Non-pigmented ciliary epithelial cell (primary cell): ENCODE measurements at places on chromosomes 11 and 22.
A peak's percentile ranks its signal among the peaks of the same experiment; 100 is the strongest.

DNA sequence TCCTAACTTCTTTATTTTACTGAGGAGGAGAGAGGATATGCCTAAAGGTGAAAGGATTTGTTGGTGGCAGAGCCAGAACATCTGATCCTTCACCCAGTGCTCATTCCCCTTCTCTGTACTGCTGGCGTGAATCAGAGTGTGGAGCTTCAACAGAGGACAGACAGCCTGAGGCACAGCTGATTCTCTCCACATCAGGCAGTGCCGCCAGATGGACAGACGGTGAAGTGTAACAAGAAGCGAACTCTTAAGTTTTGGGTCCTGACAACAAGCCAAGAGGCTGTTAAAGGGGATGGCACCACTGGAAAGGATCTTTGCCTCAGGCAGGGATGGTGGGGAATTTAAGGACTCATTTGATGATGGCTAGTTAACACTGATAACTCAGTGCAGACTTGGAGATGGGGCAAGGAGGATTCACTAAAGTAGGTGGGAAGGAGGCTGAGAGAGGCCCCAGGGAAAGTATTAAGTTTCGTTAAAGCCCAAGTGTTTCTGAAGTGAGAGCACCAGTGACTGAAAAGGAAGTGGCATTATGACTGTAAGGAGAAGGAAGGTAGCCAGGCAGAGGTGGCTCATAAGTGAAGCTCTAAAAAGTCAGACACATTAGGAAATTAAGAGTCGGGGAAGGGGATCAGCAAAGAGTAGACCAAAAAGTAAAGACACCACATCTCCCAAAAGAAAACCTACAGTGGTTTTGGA lies 81.3 kb downstream of the CLPB start:
- DNase-seq = peak; percentile 44

DNA sequence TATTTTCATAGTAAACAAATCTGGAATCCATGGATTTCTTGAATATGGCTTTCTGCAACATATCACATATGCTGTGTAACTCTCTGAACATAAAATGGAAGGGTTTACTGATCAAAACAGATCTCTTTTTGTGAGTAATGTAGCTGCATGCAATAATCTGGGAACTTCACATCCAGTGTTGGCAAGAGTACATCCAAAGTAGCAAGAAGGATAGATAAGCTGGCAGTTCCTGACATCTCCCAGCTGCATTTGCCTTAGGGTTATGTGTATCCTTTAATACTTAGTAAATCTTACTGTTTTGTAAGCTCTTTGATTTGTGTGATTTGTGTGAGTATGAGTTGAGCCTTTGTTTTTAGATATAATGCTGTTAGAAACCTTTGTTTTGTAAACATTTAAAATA lies 280.4 kb upstream of the CNTN5 start:
- DNase-seq = no peak

DNA sequence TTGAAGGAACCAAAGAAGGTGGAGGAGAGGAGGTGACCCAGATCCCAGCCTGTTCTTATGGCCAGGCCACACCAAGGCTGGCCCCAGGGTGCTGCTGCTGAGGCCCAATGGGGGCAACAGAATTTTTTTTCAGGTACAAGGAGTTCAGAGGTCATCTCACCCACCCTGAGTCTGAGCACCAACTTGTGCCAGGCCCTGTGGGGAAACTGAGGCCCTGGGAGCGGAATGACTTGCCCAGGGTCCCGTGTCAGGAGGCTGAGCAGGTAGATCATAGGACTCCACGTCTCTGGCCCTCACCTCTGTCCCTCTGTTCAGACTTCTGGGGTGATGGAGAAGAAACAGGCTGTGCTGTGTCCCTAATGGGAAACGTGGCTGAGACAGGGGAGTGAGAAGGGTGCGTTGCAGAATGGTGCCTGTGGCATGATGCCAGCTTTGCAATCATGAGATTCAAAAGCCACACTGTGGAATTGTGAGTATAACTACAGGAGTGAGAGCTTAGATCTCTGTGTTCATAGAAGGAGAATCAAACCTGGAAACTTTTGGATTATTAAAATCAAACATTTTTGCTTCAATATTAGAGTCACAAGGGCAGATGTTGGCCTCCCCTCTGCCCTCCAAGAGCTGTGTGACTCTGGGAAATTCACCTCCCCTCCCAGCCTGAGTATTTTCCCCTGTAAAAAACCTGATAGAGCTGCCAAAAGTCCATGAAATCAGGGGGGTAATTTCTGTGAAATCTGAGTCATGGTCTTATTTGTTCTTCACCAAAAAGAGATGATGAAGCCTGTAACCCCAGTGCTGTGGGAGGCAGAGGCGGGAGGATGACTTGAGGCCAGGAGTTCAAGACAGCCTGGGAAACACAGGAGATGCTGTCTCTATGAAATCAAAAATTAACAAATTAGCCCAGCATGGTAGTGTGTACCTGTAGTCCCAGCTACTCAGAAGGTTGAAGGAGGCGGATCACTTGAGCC lies 874 bp downstream of the APOL1 start:
- DNase-seq = no peak

GRCh38 chr11:96648991-96649390 lies 259.2 kb downstream of the JRKL start:
- no peak for DNase-seq

- DNase-seq = no peak
These were observed 176.7 kb upstream of the NCAM1 start for GRCh38 chr11:112784323-112785073.

DNA sequence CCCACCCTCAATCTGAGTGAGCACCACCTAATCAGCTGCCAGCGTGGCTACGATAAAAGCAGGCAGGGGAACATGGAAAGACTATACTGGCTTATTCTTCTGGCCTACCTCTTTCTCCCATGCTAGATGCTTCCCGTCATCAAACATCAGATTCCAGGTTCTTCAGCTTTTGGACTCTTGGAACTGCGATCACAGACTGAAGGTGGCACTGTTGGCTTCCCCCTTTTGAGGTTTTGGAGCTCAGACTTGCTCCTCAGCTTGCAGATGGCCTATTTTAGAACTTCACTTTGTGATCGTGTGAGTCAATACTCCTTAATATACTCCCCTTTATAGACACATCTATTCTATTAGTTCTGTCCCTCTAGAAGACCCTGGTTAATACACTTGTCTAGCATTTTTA lies 543.7 kb upstream of the RAG2 start:
- DNase-seq = no peak

GRCh38 chr22:37618674-37619073 lies 10.0 kb downstream of the GGA1 start:
- DNase-seq = no peak

GRCh38 chr22:42872821-42873220 lies 15.7 kb upstream of the ARFGAP3 start:
- no peak for DNase-seq

DNA sequence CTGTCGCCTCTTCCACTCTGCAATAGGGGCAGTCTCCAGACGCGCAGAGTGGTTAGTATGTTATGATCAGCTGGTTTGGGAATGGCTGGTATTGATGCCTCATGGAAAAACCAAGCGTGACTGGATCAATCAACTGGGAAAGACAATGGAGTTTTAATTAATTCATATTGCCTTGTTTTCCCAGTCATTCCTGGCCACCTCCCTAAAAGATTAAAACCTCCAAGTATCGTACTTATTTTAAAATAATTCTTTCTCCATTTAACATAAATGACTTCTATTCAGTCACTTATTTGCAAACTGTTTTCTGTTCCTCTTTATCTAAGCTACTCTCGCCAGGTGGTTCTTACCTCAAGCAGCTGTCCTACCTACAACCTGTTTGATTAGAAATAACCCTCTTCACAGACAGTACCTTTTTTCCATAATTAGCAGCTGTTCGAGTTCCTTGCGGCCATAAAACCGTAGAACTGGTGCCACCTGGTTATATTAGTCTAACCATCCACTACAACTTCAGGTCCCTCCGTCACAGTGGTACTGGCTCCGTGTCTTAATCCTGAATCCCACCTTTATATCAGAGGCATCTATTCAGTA lies 898 bp downstream of the ZNF215 start:
- DNase-seq = no peak

- no peak for DNase-seq
These were observed 1.0 kb downstream of the KIAA0930 start for GRCh38 chr22:45239681-45240051.

DNA sequence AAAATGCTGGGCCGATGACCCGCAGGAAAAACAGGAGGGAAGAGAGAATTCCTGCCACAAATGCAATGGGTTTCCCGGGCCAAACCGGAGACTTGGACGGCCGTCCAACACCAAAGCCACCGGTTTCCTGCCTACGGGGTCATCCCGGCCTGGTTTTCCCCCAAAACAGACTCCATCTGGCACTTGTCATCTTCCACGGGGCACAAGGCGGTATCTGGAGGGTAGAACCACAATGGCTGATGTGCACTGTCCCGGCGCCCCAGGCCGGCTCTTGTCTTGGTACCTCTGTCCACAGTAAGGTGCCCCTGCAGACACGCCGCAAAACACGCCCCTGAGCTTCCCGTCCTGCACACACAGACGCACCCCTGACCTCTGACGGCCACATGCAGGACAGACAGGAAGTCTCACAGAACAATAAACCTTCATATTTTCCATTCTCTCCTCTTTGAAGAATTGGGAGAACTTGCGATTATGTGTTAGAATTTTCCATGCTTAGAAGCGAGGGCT lies 20.1 kb downstream of the CELSR1 start:
- DNase-seq = no peak

- peak; percentile 31 for DNase-seq
These were observed 115.1 kb upstream of the RASSF10 start for GRCh38 chr11:12893787-12894672.

- no peak for DNase-seq
These were observed 155.2 kb upstream of the GRK3 start for GRCh38 chr22:25409240-25409639.

DNA sequence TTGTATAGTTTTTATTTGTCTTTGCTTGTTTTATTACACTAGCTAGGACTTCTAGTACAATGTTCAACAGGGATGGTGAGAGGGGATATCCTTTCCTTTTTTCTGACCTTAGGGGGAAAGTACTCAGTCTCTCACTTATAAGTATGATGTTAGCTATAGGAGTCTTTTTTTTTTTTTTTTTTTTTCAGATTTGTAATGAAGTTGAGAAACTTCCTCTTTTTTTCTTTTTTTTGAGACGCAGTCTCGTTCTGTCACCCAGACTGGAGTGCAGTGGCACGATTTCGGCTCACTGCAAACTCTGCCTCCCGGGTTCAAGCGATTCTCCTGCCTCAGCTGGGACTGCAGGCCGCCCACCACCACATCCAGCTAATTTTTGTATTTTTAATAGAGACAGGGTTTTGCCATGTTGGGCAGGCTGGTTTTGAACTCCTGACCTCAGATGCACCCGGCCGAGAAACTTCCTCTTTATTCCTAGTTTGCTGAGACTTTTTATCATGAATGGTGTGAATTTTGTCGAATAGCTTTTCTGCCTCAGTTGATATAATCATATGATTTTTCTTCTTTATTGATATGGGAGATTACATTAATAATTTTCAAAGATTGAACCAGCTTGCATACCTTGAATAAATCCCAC lies 10.9 kb downstream of the TRIM22 start:
- no peak for DNase-seq

DNA sequence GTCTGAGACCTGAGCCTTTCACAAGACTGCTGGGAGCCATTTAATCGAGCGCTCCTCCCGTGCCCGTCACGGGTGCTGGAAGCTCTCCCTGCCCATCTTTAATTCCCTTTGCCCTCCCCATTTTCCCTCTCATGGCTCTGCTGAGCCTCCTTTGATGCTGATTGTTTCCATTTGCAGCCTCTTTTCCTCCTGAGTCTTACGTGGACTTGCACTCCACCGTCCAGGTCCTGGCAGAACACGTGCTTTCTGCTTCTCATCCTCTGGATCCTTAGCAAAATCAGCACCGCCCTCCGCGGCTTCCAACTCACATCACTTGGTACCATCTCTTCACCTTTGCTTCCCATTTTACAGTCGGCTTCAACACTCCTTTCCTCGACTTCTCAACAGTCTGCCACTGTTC lies 7.3 kb downstream of the IFT27 start:
- no peak for DNase-seq

- no peak for DNase-seq
These were observed 92.9 kb downstream of the SLC17A6 start for GRCh38 chr11:22431106-22431505.

DNA sequence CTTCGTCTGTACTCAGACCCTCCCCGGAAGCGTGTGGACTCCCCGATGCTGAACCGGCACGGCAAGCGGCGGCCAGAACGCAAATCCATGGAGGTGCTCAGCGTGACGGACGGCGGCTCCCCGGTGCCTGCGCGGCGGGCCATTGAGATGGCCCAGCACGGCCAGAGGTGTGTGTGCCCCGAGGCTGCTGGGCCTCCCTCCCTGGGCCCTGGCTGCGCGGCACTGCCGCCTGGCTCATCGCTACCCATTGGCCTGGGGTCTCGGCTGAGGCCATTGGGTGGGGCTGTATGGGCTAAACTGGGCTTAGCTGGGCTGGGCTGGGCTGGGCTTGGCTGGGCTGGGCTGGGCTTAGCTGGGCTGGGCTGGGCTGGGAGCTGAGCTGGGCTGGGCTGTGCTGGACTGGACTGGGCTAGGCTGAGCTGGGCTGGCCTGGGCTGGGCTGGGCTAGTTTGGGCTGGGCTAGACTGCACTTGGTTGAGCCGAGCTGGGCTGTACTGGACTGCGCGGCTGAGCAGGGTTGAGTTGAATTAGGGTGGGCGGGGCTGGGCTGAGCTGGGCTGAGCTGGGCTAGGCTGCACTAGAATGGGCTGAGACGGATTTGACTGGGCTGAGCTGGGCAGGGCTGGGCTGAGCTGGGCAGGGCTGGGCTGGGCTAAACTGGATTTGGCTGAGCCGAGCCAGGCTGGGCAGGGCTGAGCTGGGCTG lies 40.7 kb downstream of the MOB2 start:
- no peak for DNase-seq

GRCh38 chr11:126716456-126717083 lies 284.0 kb downstream of the KIRREL3 start:
- DNase-seq = peak; percentile 9

GRCh38 chr11:924406-925157 lies 1.1 kb upstream of the AP2A2 start:
- DNase-seq = no peak

DNA sequence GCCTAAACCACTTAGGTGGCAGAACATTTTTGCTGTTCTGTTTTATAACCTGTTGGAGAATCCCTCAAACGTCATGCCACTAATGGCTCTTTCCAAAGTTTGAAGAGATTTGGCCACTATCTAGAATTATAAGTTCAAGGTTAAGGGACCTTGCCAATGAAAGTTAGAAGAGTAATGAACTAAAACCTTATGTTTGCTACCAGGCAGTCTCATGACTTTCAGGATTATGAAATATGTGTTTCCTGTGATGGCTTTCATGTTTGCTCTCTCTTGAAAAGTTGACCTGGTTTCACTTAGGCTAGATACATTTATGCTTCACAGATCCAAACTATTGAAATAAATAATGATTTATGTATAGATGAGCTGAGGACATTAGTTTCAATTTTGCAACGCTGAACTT lies 340.0 kb downstream of the LRRC4C start:
- no peak for DNase-seq
